Karpas-422 (cell line): ENCODE measurements at places on chromosomes 11 and 22. TPM values are rescaled to one million over a fixed set of nuclear protein-coding genes. Genes with fewer than 3 reads are reported as not detected.

- no peak for DNase-seq
Measured at GRCh38 chr11:126366064-126366822, 10.8 kb downstream of the ST3GAL4 start.

- DNase-seq: no peak
Measured at GRCh38 chr11:119831011-119831410, 102.0 kb upstream of the NECTIN1 start.

GRCh38 chr22:49849161-49850020, 4.3 kb upstream of the ZBED4 start:
- DNase-seq: no peak

GRCh38 chr11:3080104-3080503, 22.9 kb upstream of the CARS1 start:
- DNase-seq: no peak

Gene CCDC89
- 0.37 and 0.40 TPM in 2 replicates for total RNA-seq

DNA sequence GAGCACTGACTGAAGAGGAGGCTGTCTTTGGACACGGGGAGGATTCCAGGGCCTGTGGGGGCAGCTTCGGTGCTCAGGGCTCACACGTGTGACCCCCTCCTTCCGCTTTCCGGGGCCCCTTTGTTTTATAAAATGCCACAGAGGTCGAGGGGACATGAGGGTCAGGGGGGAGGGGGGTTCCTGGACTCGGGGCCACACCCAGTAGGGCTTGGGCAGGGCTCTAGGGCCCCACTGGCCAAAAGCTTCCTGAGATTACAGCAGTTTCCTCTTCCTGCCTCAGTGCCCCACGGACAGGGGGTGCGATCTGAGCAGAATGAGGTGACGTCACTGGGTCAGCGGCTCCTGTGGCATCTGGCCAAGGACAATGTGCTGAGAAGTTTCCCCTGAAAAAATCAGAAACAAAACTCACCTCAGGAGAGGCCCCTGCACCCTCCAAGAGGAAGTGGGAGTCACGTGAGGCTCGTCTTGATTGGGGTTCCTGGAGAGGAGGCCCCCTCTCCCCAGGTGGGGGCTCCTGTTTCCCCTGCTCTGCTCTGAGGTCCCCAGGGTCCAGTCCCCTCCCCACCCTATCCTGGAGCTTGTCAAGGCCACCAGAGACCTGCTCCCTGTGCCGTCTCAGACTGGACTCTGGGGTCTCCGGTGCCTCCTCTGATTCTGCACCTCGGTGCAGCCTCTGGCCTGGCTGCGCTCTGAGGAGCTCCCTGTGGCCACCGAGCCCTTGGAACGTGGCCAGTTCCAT, 6.4 kb upstream of the IFITM3 start:
- DNase-seq: peak; percentile 72

DNA sequence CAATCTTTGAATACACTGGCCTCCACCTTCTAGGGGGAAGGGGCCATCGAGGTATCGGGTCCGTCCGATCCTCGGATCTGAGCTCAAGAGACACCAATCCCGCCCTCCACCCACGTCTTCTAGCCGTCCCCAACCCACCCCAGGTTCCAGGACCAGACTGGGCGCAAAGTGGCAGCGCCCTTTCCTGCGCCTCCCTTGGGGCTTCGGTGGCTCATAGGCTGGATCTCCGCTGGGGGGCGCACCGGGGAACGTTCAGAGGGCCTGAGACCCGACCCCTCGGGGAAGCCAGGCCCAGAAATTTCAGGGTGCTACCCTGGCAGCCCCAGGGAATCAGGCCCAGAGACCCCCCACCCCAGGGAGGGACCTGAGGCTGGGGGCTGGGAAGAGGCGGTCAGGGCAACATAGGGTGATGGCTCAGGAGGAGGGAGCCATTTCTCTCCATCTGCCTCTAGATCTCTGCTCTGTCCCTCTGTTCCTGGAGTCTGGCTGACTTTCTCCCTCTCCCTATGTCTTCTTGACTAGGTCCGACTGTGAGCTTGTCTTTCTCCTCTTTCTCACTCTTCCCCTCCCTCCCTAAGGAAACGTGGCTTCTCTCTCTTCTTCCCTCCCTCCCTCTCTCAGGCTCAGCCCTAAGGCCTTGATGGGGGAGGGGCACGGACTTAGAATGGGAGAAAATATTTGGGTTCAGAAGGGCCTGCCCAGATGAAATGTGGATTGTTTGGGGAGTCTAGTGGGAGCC, 1.1 kb downstream of the CREB3L1 start:
- DNase-seq: no peak

Gene SLC22A9
- total RNA-seq: not detected in 2 replicates

GRCh38 chr22:24706054-24706453, 68.5 kb downstream of the PIWIL3 start:
- no peak for DNase-seq

Gene SLC22A24
- not detected in 2 replicates for total RNA-seq

GRCh38 chr11:120137611-120138521, at the start of gene TRIM29:
TRIM29 (minus strand) TSS chr11:120138113; CDS start chr11:120138031, 82 bp downstream.
- no peak for DNase-seq

DNA sequence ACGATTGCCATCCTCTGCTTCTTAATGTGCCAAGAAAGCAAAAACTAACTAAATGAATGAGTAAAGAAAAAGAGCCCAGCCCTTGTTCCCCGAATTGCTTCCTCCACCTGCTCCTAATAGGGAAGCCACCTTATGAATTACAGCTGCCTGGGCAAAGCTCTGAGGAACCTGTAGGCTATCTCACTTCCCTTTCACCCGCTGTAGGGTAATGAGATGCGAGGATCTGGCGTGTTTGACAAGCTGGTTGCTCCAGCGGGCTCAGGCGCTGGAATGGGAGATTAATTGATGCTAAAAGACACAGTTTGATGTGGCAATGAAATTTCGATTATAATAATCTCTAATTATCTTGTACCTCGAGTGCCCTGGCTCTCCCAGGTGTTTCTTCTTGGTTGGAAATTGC, 256.4 kb downstream of the NTM start:
- no peak for DNase-seq

DNA sequence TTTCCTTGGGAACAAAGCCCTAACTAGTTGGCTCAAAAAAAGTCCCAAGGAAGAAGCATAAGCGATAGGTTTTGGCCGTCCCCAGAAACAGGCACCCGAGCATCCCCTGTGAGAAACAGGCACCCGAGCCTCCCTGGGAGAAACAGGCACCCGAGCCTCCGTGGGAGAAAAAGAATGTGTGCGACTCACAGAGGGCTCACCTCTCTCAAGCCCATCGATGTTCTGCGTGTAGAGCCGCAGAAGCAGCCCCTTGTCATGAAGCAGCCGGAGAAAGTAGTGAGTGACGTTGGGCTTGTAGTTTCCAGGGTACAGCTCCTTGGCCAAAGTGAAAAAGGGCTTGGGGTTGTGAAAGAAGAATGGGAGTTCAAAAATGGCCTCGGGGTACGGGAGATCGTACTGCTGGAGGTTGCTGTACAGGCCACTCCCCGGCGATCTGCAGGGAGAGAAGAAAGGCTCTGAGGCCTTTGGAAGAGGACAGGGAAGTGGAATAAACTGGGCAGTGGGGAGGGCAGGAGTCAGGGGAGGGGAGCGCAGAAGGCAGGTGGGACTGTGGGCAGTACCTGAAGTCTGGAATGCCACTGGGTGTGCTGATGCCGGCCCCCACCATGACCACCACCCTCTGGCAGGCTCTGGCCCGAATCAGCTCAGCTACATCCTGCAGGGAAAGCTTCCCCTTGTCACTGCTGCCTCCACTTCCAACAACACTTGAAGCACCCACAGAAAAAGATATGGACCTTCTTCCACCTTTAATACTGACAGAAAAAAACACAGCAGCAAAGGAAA, 3.2 kb downstream of the SIRT3 start:
- no peak for DNase-seq

GRCh38 chr22:35071784-35072183, 5.8 kb downstream of the ISX start:
- DNase-seq: no peak

DNA sequence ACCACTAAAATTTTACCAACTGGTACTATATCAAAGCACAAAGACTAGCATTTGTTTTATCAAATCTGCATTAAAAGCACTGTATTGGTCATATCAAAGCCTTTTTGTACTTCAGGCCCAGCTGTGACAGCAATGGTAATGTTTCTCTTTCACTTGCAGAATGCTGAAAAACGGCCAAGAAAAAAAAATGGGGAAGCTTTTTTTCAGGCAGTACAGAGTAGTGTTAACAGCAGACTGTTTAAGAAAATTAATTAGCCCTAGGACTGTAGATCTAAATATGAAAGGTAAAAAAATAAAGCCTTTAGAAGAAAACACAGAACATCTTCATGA, 33.3 kb downstream of the DENND5A start:
- peak; percentile 48 for DNase-seq

DNA sequence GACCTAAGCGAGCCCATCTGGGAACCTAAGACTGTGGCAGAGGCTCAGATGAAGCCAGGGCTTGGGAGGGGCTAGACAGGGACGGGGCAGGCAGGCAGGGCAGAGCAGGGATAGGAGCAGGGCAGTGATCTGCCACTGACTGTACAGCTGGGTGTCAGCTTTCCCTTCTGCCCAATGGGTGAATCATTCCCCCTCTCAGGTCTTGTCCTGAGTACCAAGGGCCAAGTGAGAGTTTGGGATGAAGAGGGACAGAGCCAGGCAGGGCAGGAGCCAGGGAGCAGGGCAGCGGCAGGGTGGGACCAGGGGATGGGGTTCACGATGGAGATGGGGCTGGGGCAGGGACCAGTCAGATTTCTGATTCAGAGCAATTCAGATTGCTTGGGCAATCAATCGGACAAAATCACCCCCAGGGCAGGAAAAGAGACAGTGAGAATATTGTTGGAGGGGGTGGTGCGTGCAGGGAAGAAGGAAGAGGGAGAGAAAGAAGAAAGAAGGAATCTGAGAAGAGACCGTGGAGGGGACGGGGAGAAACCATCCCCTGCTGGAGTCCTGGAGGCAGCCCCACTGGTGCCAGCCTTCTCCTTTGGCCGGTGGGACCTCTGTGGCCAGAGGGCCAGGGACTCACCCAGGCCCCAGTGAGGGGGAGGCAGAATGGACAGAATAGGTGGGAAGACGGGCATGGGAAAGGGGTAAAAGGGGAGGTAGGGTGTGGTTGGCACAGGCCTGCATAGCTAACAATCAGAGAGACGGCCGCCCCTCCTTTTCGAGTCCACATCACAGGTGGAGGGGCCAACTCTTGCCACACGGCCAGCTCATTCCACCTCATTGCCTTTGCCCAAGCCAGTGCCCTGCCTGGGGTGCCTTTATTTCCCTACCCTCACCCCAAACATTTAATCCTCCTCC, 47.2 kb downstream of the CYTH4 start:
- no peak for DNase-seq

Gene TMPRSS4
- total RNA-seq: not detected in 2 replicates

- no peak for DNase-seq
Measured at GRCh38 chr11:71188073-71188472, 64.3 kb downstream of the SHANK2 start.

- no peak for DNase-seq
Measured at GRCh38 chr22:28442711-28443525, 236.7 kb downstream of the TTC28 start.

DNA sequence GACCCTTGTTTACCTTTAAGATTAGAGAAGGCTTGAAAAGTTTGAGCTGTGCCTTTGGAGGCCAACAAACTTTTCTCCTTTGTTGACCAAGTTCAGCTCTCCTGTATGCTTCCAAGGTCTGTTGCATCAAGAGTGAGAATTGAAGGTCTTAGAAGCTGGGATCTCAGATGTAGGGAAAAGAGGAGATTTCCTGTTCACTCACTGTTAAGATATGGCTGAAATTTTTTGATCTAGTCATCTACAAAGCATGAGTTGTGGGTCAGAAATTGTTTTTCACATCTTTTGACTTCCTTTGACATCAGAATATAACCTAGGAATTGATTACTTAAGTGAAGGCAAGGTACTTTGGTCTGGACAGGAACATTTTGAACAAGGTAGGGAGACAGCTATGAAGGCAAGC, 12.1 kb downstream of the OR51B4 start:
- DNase-seq: no peak

DNA sequence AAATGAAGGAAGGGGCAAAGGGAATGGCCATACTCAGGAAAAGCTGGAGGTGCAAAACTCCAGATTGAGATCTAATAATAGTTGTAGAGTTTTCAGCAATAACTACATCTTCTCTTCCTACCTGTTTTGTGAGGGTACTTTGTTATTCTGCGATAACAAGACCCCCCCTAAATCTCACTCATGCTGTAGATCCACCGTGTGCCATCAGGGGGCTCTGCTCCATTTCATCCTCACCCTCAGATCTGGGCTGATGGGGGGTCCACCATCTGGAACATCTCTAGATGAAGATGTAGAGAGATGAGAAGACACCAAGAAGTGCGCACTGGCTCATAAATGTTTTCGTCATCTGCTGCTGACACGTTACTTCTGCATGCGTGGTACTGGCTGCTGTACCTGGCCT, 135.9 kb upstream of the KIRREL3 start:
- no peak for DNase-seq

DNA sequence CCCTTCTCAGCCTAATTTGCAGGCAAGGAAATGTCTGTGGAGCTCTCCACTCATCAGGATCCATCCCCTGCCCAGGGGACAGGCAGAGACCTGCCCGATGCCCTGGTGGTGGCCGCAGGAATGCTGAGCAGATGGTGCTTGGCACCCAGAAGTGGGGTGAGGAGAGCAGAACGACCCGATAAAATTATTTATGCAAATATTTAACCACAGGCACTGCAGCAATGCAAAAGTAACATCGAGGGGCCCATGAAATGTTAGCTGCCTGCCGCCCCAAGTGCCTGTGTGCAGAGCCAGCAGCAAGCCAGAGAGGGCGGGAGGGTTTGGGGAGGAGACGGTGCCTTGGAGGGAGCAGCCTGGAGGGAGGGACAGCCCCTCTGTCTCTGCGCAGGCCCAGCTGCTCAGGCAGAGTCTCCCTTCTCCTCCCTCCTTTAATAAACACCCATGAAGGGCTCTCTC, 205.5 kb downstream of the CTTN start:
- DNase-seq: peak; percentile 79

DNA sequence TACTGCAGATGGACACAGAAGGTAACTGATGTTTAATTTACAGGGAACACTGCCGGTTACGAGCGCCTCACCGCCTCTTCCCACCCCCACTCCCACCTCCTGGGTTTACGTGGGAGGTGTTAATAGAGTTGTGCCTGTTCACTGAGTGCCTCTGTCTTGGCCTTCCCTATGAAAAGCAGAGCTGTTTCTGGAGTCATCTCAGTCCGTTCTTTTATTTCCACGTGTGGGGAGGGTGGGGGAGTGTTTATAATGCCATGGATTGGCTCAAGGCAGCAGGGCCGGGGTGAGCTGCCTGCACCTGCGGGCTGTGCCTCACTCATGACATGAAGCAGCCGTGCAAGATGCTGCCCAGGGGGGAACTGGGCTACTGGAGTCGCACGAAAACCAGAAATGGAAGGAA, 322.7 kb downstream of the CADM1 start:
- no peak for DNase-seq

Gene FAM111B
- 10.7 and 19.9 TPM in 2 replicates for total RNA-seq

DNA sequence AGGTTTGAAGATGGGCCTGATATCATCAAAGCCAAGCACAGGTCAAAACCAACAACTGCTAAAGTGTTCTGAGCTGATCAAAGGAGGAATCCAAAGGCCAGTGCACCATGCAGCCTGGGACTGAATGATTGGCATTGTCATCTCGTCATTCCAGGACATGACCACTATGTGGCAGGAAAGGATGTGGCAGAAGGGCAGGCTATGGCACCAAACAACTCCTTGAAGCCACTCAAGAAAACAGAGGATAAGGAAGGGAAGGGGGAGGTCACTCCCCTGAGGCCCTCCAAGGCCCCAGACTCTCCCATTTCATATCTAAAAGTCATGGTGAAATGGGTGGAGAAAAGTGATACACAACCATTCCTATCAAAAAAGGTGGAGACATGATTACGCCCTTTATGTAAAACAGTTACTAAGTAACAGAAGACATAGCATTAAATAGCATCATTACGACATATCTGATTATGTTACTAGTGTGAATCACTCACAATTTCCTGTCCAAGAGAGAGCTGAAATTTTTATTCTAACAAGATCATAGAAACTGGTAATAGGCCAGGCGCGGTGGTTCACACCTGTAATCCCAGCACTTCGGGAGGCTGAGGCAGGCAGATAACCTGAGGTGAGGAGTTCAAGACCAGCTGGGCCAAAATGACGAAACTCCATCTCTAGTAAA, 49.3 kb downstream of the AHNAK start:
- no peak for DNase-seq
